Suppressor macrophage treated with lipopolysaccharide for 1 hour (primary cell): ENCODE measurements at places on chromosomes 7 and 10.

DNA sequence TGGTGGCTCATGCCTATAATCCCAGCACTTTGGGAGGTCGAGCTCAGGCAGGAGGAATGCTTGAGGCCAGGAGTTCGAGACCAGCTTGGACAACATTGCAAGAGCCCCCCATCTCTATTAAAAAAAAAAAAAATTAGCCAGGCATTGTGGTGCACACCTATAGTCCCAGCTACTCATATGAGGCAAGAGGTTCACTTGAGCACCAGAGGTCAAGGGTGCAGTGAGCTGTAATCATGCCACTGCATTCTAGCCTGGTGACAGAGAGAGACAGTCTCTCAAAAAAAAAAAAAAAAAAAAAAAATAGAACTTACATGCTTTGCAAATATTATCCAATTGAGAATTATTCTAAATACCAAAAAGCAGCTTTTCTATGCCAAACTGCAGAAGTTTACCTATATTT, 11.0 kb downstream of the KIN start:
- no peak for DNase-seq

DNA sequence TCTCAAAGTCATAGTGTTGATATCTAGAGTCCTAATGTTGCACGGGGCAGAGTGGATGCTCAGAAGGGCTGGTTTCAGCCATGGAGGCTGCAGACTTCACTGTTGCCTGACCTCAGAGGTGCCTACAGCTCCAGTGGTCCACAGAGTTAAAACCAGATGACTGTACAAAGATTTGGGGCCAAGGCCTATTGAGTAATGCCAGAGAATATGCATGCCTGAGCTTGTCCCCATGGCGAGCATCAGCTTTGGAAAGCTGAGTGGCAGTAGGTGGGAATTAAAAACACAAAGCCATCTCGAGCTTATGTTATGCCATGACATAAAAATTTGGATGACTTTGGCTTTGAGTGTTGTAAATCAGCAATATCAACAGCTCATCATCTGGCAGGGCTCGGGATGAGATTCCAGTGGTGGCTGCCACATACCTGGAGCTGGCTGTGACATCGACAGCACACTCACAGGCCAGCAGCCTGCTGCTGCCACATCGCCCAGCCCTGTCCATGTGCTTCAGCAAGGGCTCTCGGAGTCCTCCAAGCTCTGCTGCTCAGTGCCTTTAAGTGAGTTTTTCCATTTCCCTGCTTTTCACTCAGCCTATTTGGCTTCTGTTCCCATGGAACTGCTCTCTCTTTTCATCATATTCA, 379.6 kb downstream of the TNS3 start:
- DNase-seq, result peak; percentile 14

- DNase-seq, result peak; percentile 69
Observed at GRCh38 chr10:24603333-24603732, 120.4 kb downstream of the ARHGAP21 start.

- DNase-seq, result no peak
Observed at GRCh38 chr7:64839910-64840309, 45.7 kb downstream of the ZNF138 start.

- DNase-seq, result no peak
Observed at GRCh38 chr10:1411451-1411850, 325.9 kb downstream of the ADARB2 start.

DNA sequence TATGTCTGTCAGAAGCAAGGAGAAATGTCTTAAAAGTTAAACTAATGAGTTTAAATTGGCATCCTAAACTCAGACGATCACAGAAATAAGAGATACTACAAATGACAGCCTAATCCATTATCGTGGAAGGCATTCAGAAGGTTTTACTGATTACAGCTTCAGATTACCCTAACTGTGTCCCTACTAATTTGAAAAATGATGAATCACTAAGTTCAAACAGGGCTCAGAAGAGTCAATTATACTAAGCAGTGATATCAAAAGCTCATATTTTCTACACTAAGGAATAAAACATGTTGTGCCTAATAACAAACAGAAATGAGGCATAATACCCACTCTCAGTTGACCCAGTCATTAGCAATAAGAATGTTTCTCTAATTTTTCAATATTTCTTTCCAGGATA, 152.0 kb upstream of the NRBF2 start:
- no peak for DNase-seq

DNA sequence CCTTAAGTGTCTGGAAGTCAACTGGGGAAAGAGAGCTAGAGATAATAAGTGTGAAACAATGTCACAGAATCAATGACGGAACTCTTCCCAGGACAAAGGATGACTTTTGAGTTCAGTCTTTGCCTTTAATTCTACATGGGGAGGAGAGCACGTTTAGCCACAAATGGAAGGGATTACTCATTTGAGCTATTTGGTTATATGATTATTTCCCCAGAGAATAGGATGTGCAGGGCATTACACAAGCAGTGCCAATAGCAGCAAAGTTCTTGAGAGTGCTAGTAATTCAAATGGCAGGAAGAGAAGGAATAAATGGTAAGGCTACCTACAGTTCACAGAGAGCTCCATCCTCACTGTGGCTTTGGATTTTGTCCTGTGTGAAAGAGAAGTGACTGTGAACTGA, 6.0 kb downstream of the EGFR start:
- no peak for DNase-seq

GRCh38 chr7:94395141-94396036, 694 bp downstream of the COL1A2 start:
- peak; percentile 49 for DNase-seq

- DNase-seq, result no peak
Observed at GRCh38 chr7:42449431-42449830, 212.4 kb upstream of the GLI3 start.

DNA sequence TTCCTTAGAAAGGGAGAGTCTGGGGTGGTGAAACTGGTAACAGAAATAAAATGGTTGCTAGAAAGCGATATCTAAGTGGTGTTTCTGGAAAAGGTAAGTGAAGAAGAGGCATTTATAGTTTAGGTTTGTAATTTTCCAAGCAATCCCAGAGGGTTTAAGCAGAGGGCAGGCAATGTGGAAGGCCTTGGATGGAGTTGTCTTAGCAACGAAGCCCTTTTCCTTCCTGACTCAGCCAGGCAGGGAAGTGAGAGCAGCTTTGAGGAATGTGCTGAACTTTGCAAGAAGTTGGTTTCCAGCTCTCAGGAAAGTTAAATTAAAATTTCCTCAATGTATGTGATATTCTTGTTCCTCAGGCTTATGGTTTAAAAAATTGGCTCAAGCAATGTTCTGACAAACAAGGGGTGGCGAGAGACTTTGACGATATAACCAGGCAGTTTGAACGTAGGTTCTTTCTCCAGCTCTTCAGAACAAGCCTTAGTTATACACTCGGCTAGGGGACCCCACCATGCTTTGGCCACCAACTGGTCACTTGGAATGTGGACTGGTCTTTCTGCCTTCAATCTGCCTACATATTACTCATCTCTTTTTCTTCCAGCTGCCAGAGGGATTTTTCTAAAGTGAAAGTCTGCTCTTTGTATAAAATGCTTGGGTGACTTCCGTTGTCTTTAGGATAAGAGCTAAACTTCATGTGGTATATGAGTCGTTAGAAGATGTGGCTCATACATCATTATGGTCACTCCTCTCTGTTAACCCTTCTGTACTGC, 66.9 kb upstream of the SLC25A13 start:
- peak; percentile 1 for DNase-seq

DNA sequence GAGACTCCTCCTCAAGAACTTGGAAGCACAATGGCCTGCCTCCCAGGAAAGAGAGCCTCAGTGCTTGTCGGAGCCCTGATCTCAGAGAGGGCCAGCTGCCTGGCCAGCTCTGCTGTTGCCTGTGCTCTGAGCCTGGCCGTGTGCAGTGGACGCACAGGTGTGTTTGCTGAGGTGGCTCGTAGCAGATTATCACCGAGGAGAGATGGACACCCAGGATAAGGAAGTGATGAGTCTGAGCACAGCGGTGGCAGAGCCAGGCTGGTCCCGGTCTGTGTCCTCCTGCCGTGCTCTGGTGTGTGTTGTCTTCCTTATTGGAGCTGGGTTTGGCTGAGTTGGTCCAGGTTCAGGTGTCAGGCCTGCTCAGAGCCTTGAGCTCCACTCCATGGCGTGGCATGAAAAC, 208.5 kb downstream of the EBF3 start:
- DNase-seq, result no peak

- no peak for DNase-seq
Observed at GRCh38 chr7:70148997-70149396, 550.7 kb downstream of the AUTS2 start.

GRCh38 chr7:156151658-156152057, 339.4 kb upstream of the SHH start:
- no peak for DNase-seq

- DNase-seq, result peak; percentile 12
Observed at GRCh38 chr7:133582766-133583523, 330.1 kb downstream of the EXOC4 start.
